ENCODE measurements at places on chromosomes 6 and 20.

- no peak for DNase-seq
Observed at GRCh38 chr6:159013229-159013628, 13.2 kb upstream of the RSPH3 start.

- no peak for DNase-seq
Observed at GRCh38 chr20:17887331-17888030, 81.1 kb downstream of the SNX5 start.

GRCh38 chr6:127967708-127968107 is 66.8 kb upstream of the THEMIS start:
- DNase-seq, result no peak

GRCh38 chr6:167703347-167703746 is 123.4 kb upstream of the AFDN start:
- DNase-seq, result no peak

DNA sequence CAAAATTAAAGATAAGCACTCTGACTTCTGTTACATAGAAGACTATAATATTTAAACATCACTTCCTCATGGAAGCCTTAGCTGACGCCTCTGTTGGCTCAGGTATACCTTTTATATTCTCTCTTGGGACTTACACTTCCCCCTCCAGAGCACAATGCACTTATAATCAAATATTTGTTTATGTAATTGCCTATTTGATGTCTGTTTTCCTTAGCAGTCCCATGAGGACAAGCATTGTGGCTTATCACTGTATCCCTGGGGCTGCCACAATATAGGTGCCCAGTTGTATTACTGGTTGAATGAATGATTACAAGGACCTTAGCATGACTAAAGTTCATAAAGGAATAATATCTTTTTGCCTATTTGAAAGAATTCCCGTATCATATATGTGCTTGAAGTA is 186.7 kb upstream of the VGLL2 start:
- no peak for DNase-seq

GRCh38 chr20:61303675-61304074 is 51.6 kb downstream of the CDH4 start:
- no peak for DNase-seq

DNA sequence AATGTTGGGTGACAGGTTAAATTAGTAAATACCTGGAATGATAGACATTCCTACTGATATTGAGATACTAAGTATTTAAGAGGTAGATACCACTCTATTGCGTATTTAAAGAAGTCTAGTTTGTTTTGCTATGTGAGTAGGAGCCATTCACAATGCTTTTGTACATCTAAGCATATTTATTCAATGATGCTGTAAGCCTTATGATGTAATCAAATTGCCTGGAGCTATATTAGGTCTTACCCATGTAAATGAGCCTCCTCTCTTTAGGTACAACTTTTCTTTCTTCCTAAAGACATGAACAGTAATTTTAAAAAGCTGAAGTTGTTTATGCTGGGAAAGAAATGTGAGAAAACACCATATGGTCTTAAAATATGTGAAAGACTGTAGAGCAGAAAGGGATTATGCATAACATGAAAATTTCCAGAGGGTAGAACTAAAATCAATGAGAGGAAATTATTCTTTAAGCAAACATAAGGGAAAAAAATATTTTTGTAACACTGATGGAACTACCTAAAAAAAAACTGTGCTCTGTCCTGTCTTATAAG is 526.7 kb downstream of the EPHA7 start:
- DNase-seq, result peak; percentile 69

- DNase-seq, result no peak
Observed at GRCh38 chr6:10309457-10310329, 105.2 kb downstream of the TFAP2A start.

DNA sequence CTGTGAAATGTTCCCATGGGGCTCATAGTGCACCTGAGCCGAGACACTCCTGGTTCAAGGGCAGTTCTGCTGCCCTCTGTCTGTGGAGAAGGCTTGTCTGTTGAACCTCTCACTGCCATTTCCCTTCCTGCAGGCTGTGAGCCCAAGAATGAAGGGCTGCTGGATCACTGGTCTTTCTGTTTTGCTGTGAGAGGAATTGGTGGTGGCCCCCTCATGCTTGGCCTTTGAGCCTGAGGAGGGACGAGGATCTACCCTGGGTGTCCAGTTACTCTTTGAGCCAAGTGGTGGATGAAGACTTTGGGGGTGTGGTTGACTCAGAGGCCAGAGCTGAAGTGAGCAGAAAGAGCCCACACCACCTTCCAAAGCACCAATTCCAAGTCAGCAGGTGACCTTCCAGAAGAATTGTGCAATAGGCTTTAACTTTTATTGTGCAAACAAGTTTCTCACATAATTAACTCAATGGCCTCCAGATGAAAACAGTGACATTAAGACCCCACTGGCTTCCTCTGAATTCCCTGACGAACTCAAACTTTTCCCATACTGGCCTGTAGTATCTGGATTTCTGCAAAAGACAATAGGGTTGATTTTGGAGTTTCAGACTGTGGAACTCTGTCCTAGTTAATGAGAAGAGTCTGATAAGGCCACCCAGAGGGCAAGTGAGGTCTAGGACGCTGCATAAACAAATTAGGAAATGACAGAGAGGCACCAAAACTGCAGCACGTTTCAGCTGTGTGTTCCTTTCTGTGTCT is 101.5 kb downstream of the PHACTR3 start:
- DNase-seq, result no peak

DNA sequence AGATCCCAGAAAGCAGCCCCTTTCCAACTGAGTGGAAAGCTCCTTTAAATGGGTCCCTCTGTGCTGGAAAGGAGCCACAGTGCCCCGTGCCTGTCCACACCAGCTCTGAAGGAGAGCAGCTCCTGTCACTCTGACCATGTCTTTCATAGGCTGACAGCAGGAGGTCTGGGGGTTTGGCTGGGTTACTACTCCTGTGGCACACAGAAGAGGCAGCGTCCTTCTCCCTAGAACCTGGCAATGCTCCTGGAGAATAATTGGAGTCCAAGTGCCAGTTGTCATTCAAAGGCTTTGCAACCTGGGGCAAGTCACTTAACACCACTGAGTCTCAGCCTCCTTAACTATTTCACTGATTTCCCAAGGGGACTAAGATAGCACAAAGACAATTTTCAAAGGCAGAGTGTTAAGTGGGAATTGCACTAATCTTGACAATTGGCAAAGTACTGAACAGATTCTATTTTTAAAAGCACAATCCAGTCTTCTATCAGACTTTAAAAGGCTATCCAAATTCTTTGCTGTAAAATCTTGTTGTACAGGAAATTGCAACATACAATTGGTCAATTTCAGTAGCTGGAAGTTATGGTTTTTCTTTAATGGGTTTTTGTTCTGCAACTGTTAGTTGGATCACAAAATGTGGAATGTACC is 457.2 kb downstream of the KIF16B start:
- no peak for DNase-seq

- no peak for DNase-seq
Observed at GRCh38 chr6:93416571-93417420, 2.6 kb downstream of the EPHA7 start.

DNA sequence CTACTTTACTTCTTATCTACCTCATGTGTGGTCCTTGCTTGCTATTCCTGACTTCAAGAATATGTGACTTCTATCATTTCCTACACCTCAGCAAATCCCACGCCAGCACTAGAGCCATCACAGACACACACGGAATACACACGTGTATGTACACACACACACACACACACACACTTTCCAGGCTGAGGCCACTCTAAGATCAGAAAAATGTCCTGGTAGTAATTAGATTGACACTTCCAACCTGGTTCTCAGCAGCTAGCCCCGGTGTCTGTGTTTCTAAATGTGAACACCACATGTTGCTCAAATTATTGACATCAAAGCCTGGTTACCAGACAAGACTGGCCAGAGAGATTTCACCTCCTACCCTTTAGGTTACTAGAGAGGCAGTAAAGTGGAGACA is 54.1 kb upstream of the SASH1 start:
- DNase-seq, result no peak

GRCh38 chr6:20909621-20910020 is 375.4 kb downstream of the CDKAL1 start:
- no peak for DNase-seq

GRCh38 chr20:47359530-47360296 is 3.2 kb upstream of the ZMYND8 start:
- no peak for DNase-seq

DNA sequence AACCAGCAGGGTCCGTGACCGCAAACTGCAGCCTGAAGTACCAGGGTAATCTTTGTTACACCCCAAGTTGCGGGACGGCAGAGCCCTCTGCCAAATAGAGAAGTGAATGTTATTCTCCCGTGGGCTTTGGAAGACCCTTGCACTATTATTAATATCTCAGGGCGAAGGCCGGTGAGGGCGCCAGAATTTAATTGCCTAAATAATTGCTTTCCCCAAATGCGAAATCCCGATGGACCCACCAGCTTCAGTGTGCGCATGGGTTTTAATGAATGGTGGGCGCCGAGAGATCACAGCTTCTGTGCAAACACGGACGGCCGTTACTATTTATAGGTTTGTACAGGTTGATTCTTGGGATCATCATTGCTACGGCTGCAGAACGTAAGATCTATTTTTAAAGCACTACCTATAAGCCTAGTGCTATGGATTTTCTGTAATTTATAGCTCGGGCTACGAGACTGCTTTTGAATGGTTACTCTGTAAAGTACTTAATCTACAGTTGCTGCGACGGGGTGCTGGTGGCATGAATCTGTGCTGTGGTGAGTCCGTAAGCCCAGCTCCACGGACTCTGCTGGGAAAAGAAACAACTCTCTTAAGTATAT is 15.2 kb upstream of the PHACTR3 start:
- no peak for DNase-seq

- DNase-seq, result peak; percentile 36
Observed at GRCh38 chr6:70673601-70674000, 5.9 kb downstream of the SMAP1 start.

- no peak for DNase-seq
Observed at GRCh38 chr6:53920881-53921280, 126.1 kb downstream of the LRRC1 start.

DNA sequence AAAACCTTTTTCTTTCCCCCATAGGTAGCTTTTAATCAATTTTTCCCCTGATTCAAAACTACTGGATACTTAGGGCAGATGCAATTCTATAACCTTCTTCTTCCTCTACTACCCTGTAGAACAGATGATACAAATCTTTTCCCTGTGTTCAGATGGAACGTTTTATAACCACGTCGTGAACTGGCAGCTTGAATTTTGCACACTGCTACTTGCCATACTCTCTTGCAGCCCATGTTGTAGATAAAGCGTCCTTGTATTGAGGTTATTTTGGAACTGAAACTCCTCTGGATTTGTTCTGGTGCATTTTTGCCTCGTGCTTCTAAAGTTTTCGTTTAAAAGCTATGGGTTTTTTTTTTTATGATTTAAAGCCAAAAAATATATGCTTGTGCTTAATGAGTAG is 440.2 kb downstream of the RFPL4B start:
- no peak for DNase-seq

DNA sequence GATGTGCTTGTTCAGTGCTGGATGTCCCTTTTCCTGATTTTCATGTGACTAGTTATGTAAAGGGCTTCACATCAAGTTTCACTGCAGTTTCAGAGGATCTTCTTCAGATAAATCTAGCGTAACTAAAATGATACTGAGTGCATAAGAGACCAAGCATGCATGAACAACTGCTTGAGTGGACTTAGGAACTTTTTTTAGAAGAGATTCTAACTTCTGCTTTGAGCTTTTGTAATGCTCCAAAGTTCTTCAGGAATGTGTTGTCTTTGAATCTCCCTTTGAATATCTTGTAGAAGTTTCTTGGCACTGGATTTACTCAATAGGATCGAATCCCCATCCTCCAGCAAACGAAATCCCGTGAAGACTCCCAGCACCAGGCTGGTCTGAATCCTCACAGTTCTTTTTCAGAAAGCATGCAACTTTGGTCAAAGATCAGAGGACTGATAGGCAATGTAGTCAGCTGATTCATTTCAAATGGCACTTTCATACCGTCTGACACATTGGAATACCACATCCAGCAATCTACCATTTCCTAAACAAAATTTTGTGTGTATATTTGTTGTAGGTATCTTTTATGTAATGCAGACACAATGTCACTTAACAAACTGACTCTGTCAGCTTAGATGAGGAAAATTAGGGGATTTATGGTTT is 33.2 kb downstream of the ENPP1 start:
- DNase-seq, result no peak

- no peak for DNase-seq
Observed at GRCh38 chr6:31641370-31641769, 11.1 kb downstream of the BAG6 start.

- no peak for DNase-seq
Observed at GRCh38 chr6:84166395-84166794, 61.0 kb downstream of the CEP162 start.

DNA sequence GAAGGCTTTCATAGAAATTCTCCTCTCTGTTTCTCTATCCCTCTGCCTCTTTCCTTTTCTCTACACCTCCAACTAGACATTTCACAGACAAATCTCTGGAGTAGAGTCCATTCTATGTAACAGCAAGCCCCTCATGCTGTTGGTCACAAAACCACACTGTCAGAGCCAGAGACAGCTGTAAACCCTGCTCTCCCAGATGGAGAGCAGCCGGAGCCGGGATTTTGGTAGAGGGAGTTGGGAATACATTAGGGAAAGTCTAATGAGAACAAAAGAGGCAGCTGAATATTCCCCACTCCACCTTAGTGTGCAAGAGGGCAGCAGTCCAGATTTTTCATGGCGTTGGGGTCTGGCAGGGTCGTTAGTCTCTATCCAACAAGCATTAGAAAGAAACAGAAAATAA is 68.3 kb upstream of the EDN1 start:
- no peak for DNase-seq

DNA sequence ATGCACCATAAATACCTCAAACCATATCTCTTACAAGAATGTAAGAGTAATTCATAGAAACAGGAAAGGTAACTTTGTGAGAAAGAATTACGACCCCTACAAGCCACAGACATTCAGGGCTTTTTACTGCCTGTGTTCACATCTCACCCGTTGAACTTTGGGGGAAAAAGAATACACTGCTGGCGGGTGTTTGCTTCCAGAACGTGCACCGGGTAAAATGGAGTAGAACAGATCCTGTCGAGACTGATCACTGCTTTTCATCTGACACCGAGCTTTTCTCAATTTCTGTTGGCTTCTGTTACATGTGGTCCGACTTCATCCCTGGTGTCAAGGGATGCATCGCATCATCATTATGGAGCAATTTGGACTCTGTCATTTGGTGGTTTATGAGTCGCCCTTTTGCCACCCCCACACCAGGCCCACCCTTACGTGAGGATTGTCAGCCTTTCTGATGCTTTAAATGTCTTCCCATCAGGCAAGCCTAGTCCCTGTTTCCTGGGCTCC is 219.2 kb upstream of the ZFP64 start:
- no peak for DNase-seq

GRCh38 chr6:116369540-116369939 is 1.2 kb upstream of the DSE start:
- DNase-seq, result peak; percentile 17

DNA sequence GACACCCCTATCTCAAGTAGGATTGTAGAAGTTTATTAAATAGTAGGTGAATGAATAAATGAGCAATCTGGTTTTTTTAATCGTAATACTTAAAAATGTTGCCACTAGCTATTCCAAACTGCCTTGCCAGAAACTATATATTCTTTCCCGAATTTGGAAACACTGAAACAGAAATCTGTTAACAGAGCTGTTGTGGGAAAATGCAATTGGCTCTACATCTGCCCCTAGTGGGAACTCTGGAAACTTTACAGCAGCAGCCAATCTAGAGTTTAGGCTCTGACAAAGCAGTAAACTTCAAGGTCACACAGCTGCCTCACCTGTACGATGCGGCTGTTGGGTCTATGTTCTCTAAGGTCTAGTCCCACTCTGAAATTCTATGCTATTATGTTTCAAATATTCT is 41.7 kb downstream of the SYNE1 start:
- peak; percentile 27 for DNase-seq

- no peak for DNase-seq
Observed at GRCh38 chr6:20931772-20932171, 397.5 kb downstream of the CDKAL1 start.

Data from bronchial epithelial cell (primary cell).